ENCODE measurements at places on chromosomes 11 and 22.

DNA sequence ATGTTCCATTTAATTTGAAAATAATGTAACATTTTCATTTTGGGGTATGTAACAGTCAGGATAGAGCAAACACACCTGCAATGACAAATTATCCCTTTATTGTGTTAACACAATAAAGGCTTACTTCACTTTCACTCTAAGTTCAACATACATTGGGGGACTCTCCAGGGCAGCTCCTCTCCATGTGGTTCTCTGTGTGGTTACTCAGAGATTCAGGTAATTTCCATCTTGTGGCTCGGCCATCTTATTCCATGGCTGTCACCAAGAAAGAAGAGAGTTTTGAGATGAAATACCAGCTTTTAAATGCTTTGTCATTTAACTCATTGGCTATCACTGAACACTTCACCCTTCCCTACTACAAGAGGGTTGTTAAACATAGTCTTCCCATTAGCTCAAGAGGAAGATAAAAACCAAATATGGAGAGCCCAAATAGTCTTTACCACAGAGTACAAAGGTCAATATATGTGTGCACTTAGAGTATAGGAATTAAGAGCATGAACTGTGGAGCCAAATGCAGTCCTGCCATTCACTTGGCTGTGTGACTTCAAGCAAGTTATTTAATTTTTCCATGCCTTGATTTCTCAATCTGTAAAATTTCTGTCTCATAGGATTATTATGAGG is 10.6 kb upstream of the TPH1 start:
- DNase-seq: no peak

DNA sequence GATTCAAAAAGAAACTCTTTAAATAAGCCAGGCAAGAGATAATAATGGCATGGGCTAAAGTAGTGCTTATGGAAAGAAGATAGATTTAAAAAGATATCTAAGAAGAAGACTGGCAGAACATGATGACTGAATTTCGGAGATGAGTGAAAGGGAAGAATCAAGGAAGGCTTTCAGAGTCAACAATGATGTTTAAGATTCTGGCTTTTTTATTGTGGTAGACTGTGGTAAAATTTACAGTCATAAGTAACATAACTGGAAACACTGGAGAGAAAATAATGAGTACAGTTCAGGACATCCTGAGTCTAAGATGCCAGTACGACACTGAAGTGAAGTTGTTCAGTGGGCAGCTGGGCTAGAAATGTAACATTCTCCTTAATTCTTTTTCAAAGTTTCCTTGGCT is 85.2 kb downstream of the PHF21A start:
- no peak for DNase-seq

DNA sequence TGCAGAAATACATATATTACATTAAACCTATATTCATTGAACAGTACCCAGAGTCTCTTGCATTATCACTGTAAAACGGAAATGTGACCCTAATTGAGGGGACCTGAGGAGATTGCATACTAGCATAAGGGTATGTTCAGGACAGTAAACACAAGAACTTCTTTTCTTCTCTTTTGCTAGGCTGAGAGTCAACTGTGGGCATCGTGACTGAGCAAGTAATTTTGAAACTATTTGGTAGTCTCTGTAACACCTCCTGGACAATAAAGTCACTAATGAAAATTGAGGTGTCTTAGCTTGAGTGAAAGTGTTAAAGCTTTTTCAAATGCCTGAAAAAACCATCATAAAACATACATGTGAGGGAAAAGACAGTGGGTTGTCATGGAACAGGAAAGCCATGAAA is 90.9 kb downstream of the PDHX start:
- no peak for DNase-seq

DNA sequence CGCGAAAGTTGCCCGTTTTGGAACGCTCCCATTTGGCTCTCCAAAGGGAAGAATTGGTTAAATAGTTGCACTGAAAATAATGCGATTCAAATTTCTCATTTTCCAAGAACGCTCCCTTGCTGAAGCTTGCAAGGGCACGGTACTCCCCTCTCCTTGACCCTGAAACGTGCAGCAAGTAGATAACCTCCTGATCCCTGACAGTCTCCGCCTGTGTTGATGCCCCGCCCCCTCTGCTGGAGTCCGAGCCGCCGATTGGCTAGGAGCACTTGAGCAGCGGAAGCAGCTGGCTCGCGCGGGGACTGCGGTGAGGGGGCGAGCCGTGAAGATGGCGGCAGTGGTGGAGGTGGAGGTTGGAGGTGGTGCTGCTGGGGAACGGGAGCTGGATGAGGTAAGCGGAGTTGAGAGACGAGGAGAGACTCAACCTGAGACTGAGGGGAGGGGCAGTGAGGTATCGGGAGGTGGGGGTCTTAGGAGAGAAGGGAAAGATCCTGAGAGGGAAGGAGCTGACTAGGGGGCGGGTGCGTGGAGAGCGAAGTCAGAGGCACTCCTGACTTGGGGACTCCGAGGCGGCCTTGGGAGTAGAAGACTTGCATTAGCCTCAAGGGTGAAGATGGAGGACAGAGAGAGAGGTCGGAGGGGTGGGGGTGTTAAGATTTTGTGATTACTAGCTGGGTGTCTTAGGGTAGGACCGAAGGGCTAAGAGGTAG is at the start of gene RNF121:
Gene RNF121 (plus strand): TSS at position 310 of the 707 bp plus-strand sequence. CDS start 16 bp downstream, at position 326.
- DNase-seq: peak; percentile 97

DNA sequence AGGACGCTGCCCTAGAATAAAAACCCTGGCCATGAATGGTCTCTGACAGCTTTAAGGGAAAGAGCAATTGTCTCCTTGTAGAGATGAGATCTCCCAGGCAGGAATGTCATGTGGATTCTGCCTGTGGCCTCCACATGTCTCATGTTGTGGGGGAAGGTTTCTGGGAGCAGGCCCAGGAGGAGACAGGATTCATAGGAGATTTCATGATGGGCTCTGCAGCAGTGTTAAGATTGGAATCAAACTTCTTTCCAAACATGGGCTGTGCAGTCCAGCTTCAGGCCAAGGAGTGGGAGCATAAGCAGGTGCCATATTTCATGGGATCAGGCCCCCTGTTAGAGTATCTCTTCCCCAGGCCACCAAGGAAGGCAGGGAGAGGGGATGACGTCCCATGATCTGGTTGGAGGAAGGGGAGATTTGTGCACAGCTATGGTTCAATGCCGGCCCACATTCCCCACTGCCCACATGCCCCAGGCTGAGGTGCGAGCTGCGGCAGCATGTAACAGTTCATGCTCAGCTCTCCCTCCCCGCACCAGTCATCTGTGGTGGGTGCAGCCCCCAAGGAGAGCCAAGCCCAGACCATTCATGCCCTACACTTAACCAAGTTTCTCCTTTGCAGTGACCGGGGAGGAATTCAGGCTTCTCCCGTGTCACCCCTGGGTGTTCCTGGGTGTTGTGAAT is 42.5 kb downstream of the LMO1 start:
- DNase-seq: no peak

- no peak for DNase-seq
Measured at GRCh38 chr22:38165922-38166593, 15.6 kb downstream of the PLA2G6 start.

GRCh38 chr22:41021613-41022454 is 70.6 kb upstream of the EP300 start:
- DNase-seq: peak; percentile 97

- no peak for DNase-seq
Measured at GRCh38 chr11:108253176-108253575, 30.3 kb downstream of the ATM start.

DNA sequence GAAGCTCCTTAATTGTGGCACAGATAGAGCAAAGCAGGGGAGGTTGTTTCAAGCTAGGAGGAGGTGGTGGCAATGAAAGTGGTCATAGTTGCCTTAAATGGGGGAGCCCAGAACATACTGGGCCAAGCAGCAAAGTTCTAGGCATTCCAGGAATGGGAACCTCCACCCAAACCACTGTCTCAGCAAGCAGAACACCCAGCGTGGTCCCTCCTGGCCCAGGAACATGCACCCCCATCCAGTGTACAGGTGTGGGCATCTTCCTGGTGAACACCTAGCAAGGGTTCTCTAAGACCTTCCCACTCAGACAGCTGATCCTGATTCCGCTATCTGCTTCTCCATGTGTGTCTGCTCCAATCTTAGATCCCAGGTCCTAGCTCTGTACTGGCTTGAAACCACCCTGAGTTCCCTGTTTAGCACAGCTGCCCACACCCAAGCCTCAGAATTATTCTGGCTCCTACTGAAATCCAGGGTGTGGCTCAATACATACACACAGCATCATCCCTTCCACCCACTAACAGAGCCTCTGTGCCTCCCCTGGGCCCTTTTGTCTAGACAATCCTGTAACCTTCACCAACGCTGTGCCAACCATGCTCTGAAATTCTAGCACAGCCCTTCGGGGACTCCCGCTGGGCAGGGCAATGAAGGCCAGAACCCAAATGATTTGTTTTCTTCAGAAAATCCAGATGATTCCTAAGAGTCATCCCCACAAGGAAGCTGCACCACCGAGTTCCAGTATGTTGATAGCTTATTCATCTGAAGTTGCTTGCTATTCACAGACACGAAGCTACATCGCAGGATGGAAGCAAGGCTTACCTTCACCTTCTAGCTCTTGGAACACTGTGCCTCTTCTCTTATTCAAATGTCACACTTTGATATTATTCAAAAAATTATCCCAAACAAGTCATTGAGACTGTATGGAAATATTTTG is 76.6 kb downstream of the ABTB2 start:
- DNase-seq: peak; percentile 33

DNA sequence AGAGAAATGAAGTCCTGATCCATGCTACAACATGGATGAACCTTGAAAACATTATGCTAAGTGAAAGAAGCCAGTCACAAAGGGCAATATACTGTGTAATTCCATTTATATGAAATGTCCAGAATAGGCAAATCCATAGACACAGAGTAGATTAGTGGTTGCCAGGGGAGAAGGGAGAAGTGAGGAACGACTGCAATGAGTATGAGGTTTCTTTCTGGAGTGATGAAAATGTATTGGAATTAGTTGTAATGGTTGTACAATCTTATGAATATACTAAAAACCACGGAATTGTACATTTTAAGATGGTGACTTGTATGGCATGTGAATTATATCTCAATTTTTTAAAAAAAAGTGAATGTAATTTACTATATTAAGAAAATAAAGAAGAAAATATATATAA is 83.1 kb upstream of the GDPD4 start:
- no peak for DNase-seq

DNA sequence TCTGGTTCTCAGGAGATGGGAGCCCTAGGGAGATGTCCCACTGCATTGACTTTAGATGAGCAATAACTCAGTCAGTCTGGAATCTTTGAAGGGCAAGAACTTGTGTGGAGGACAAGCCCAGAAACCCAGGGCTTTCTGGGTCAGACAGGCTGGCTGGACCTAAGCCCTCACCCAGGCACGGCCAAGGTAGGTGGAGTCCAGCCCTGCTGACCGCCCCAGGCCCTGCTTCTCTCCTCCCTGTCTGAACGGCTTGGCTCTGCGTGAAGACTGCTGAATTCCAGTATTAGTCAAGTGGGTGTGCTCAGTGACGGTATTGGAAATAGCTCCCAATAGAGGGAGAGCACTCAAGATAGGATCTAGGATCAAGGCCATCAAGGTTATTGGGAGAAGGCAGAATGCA is 6.1 kb downstream of the CXCR5 start:
- no peak for DNase-seq

DNA sequence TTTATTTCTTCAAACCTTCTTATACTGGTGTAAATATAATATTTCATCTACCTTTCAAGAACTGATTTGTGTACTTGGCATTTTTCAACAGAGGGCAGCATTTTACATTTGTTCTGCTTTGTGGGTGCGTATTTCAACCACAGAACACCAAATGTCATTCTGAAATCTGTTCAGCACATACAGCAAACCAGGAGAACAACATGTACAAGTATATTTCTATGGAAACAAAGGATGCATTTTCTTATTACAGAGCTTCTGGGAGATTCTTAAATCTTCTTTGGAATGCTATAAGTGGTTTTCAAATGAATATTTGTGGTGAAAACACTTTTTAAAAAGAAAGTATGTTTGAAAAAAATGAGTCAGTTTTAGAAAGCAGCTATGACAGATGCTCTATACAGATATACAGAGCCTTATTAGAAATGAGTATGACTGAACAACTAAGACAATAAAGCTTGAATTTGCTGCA is 946.0 kb downstream of the FAM181B start:
- DNase-seq: no peak

DNA sequence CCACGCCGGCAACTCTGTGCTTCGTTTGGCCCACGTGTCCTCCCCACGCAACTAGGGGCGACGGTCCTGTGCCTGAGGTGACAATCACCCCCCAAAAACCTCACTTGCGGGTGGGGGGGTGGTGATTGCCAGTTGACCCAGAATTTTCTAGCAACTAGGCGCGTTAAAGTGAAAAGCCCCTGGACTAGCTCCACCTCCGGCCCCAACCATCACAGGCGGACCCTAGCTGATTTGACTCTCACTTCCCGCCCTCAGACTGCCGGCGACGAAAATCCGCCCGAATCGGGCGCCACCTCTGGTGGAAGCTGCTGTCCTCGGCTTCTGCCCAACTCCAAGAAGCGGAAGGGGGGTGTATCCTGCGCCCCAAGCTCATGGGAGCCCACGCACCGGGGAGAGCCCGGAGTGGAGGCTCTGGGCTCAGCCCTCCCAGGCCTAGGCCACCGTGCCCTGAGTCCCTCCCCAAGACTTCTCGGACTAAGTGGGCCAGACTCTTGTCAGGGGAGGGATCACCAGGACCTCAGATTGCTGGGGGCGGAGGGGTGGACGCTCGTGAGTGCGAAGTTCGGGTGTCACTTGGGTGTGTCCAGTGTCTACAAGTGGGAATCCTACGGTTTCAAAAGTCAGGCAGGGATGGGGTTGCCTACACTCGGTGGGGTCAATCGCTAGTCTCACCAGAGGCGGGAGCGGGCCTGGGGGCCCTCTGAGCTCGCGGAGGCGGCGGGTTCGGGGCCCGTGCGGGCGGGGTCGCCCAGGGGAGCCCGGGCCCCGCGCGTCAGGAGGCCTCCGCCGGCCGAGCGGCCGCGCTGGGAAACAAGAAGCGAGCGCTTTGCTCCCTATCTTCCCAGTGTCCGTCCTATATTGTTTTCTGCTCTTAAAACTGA is 12.3 kb downstream of the PAX6 start:
- peak; percentile 30 for DNase-seq

- DNase-seq: no peak
Measured at GRCh38 chr22:47460861-47461260, 698.4 kb downstream of the TBC1D22A start.

DNA sequence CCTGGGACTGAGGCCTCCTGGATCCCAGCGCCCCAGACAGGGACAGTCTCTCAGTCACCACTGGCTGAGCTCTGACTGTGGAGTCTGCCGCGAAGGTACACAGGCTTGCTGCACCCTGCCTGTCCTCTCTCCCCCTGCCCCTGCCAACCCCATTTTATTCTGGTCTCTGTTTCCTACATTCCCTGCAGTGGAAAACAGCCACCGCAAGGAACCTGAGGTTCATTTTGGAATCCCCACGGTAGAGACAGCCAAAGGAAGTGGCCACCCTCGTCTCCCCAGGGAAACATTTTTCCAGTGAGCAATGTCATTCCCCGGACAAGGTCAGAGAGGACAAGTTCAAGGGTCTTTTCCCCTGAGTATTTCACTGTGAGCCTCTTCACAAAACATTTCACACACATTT is 56.6 kb downstream of the FBXO7 start:
- no peak for DNase-seq

Data from suppressor macrophage (primary cell).